ENCODE measurements at places on chromosomes 12 and 14. TPM values are rescaled to one million over a fixed set of nuclear protein-coding genes. Genes with fewer than 3 reads are reported as not detected.

Gene AVPR1A
- 5.4 TPM for total RNA-seq

Gene RD3L
- not detected for total RNA-seq

Gene PTPN21
- 26.1 TPM for total RNA-seq

Gene COL2A1
- not detected for total RNA-seq

Gene AGAP2
- total RNA-seq: 2.4 TPM

Gene CDH24
- total RNA-seq: 2.4 TPM

Gene DACT1
- 17.5 TPM for total RNA-seq

Gene TAS2R50
- total RNA-seq: not detected

Gene HOXC9
- total RNA-seq: not detected

DNA sequence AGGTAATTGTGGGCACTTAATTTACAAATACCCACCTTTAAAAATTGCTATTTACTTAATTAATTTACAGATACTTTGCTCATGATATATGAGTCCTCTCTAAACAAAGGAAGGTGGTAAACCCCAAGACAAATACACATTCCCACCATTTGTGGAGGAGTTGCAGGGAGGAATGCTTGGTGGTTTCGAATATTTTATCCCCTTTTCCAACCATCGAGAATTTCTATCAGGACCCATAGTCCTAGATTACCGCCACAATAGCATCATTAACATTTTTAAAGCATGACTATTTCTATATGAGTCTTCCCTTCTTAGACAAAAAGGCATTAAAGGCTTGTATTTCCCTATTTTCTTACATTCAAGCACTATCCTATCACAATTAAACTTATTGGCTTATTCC is 34.2 kb upstream of the PLEKHA5 start:
- ATAC-seq: no peak

GRCh38 chr14:101005447-101005846 is 101.9 kb upstream of the RTL1 start:
- ATAC-seq: peak; percentile 60

GRCh38 chr12:29152223-29152868 is 3.3 kb downstream of the FAR2 start:
- no peak for ATAC-seq

DNA sequence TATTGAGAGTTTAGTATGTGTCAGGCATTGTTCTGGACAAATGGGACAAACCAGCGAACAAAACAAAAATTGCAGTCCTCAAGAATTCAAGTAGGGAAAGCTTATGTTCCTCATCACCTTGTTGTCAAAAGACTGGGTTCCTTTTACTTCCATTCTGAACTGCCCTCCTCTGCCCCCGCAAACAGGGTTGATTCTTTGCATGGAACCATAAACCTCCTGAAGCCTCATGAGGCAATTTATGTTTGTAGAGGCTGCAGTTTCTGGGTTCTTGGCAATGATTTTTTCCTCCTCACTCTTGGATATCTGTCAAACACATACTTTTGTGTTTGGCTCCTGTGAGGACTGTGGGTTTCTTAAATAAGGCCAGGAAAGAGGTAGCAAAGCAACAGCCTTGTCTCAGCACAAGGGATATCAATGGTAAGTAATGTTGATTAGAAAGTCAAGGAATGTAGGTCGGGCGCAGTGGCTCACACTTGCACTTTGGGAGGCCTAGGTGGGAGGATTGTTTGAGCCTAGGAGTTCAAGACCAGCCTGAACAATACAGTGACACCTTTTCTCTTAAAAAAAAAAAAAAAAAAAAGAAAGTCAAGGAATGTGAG is 13.9 kb downstream of the COPZ1 start:
- no peak for ATAC-seq

DNA sequence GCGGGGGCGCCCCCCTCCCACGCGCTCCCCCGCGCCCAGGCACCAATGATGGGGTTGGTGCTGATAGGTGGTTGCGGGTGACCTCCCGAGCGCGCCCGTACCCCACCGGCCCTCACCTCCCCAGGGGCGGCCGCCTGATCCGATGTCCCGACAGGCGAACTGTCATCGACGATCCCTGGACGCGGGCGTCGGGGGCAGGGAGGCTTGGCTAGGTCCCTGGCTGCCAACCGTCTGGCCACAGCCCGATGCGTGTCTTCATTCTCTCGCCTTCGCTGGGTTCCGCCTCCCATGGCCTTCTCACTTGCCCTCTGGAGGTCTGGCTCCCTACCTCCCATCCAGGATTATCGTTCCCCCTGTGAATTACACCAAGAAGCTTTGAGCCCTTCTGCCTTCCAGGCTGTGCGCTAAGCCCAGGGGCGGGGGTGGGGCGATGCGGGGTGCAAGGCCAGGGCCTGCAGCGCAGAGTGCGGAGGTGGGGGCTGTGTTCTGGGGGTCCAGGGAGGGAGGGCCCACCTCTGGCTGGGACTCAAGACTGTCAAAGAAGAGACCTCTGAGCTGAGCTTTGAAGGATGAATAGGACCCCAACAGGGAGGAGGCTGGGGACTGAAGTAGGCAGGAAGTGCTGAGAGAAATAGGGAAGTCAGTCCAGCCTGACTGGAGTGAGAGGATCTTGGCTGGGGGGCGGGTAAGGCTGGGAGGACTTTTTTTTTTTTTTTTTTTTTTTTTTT is 7.7 kb upstream of the RACGAP1 start:
- no peak for ATAC-seq

DNA sequence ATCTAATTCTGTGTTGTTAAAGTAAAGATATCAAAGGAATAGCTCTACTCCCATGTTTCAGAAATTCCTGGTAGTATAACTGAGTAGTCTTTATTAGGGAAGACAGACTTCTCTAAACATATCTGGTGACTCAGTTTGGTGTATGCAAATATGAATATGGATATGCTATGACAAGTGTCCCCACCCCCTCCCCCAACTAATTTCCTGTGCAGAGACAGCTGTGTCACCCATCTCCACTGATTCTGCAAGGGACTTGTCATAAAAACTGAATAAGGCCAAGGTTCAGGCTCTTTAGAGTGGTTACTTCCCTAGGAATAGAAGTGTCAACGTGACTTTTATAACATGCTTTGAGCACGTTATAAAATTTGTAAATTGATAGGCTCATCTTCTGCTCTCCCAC is 429.1 kb downstream of the DAD1 start:
- no peak for ATAC-seq

DNA sequence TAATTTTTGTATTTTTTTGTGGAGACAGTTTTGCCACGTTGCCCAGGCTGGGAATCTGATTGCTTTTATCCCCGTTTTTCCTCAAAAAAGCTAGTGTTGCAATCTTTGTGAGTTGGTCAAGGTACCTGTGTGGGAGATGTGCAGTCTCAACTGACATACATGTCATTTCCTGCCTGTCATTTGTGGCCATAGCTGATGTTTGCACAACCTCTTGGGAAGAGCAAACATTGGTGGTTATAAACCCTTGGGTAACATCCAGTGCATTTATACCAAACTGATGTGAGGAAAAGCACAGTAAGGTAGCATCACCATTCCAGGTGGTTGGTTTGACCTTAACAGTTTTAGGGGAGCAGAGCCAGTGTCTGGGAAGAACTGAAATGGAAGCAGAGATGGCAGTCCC is 54.7 kb downstream of the ATG14 start:
- ATAC-seq: no peak

- ATAC-seq: no peak
Observed at GRCh38 chr12:115088995-115089841, 405.2 kb upstream of the TBX3 start.

DNA sequence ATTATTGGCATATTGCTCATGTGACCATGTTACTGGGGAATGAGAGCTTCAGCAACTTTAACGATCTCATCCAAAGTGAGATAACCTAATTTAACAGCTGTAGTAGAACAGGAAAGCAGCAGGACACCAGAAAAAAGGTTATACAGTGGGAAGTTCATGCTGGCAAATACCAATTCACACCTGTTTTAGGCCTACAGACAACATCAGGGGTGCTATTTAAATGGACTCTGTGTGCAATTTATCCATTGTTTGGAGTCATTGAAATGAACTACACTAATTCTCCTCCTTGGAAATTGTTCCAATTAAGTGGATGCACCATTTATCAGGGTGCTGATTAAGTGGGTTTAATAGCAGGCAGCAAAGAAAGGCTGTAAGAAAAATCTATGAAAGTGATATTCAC is 424.4 kb upstream of the LMO3 start:
- no peak for ATAC-seq

DNA sequence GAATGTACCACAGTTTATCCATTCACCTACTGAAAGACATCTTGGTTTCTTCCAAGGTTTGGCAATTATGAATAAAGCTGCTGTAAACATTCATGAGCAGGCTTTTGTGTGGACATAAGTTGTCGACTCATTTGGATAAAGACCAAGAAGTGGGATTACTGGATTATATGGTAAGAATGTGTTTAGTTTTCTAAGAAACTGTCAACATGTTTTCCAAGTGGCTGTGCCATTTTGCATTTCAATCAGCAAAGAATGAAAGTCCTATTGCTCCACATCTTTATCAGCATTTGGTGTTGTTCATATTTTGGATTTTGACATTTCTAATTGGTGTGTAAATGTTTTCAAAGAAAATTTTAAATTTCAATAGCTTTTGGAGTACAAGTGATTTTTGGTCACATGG is 27.3 kb upstream of the KLRF1 start:
- ATAC-seq: no peak

GRCh38 chr12:20282401-20282800 is 85.9 kb upstream of the PDE3A start:
- no peak for ATAC-seq

GRCh38 chr14:33967138-33967537 is 16.3 kb upstream of the EGLN3 start:
- ATAC-seq: no peak

DNA sequence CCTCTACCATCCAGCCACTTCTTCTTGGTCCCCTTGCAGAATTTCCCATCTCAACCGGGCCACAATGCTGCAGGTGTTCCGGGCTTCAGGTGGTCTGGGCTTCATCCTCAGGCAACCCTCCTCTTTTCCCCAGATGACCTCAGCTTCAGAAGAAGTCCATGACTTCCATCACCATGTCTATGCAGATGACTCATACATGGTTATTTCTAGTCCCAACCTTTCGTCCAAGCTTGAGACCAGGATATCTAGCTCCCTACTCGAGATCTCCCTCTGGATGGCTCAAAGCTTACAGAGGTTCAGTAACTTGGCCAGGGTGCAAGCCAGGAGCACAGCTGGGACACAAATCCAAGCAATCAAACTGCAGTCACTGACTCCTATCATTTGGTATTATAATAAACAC is 154.6 kb upstream of the NOS1 start:
- no peak for ATAC-seq

GRCh38 chr14:97109234-97109633 is 312.1 kb downstream of the VRK1 start:
- ATAC-seq: no peak

DNA sequence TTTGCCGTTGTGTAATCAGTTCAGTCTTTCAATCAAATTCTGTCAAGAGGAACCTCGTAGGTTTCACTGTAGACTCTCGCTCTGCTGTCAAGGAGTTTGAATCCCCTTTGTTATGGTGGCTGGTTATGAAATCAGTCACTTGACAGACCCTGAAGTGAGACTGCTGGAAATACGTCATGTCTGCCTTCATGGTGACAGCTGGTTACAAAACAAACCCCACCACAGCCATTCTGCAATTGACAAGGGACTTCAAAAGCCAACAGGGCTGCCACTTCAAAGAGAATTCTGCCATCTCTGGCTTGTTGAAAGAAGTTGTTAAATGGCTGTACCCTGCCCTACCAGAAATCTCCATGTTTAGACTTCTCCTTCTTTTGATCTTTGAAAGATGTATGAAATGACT is 286.9 kb downstream of the ERC1 start:
- ATAC-seq: no peak

GRCh38 chr14:99554184-99554583 is 49.8 kb downstream of the CCDC85C start:
- peak; percentile 48 for ATAC-seq

DNA sequence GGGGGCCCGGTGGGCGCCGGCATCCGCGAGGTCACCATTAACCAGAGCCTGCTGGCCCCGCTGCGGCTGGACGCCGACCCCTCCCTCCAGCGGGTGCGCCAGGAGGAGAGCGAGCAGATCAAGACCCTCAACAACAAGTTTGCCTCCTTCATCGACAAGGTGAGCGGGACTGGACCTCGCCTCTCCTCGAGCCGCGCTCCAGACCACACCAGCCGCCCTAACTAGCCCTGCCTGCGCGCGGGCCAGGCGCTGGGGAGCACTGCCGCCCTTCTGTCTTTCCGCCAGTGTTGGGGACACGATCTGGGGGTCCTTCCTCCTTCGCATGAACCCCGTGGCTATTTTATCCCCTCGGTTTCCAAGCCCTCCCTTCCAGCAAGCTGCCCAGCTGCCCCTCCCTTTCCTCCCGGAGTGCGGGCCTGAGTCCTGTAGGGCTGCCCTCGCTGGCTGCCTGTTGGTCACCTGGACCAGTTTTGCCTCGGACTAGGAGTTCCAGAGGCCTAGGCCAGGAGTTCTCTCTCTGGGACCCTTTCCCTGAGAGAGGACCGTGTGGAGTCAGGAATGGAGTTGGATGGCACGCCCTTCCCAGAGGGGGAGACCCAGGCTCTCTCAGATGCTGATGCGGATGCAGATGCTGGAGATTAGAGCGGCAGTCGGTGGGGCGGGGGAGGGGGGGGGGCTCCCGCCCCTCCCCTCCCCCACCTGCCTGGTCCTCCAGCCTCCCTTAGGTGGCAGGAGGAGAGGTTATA is 592 bp downstream of the KRT7 start:
- no peak for ATAC-seq

DNA sequence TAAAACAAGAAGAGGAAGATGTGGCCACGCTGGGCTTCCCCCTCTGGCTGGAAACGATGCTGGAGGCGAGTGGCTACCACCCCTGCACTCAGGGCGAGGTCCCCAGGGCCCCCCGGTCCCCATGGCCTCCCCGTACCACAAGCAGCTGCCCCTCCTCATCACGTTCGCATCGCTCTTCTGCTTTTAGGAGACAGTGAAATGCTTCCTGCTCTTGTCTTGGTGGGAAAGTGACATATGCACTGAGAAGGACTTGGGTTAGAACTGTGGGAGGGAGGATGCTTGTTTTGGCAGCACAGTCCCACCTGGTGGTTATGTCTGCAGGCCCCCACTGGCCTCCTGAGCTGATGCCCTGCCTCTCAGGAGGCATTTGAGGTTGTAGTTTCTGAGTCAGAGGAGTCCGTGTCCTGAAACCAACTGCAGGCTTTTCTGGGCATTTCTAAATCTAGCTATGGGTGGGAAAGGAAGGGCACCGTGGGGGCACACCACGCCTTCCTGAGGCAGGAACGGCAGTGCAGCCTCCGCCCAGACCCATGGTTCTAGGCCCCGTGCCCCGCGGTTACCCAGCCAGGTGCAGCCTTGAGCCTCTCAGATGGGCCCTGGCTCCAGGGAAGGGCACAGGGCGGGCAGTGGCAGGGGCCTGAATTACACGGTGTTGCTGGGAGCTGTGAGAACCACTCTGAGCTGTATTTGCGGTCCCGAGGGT is 139.3 kb downstream of the ADGRD1 start:
- no peak for ATAC-seq

- no peak for ATAC-seq
Observed at GRCh38 chr14:103442288-103442687, 57.1 kb downstream of the MARK3 start.

GRCh38 chr14:105161964-105162668 is 6.5 kb downstream of the JAG2 start:
- ATAC-seq: no peak

DNA sequence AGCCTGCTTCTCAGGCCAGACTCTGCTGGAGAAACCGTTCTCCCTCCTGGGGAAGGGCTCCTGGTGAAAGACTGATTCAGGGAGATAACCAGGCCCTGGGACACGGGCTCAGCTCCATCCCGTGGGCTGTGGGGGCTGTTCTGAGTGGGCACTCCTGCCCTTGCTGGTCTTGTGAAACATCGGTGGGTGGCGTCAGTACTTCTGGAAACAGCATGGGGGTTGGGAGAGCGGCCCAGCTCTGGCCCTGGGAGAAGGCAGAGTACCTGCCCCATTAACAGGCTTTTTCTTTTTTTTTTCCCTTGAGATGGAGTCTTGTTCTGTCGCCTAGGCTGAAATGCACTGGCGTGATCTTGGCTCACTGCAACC is 786 bp downstream of the SLC25A47 start:
- no peak for ATAC-seq
